NCI-H748 treated with DMSO at 0.1 percent for 48 hours (cell line): ENCODE measurements at places on chromosomes 5 and 9.
A peak's percentile ranks its signal among the peaks of the same experiment; 100 is the strongest.

- DNase-seq, result no peak
Observed at GRCh38 chr9:123353984-123354591, 1.9 kb upstream of the CRB2 start.

- DNase-seq, result no peak
Observed at GRCh38 chr5:33445798-33446197, 5.0 kb downstream of the TARS1 start.

GRCh38 chr5:149576021-149576420 is 5.3 kb upstream of the ARHGEF37 start:
- no peak for DNase-seq

GRCh38 chr9:95511952-95512708 is 4.6 kb downstream of the PTCH1 start:
- no peak for DNase-seq

- DNase-seq, result no peak
Observed at GRCh38 chr9:135520916-135521607, at the start of gene LCN1. Gene LCN1 (plus strand): TSS chr9:135521440. CDS start chr9:135521498, 58 bp downstream.

- no peak for DNase-seq
Observed at GRCh38 chr9:125529589-125530515, 177.2 kb downstream of the MAPKAP1 start.

GRCh38 chr5:112475747-112476365 is 56.8 kb upstream of the EPB41L4A start:
- DNase-seq, result no peak

DNA sequence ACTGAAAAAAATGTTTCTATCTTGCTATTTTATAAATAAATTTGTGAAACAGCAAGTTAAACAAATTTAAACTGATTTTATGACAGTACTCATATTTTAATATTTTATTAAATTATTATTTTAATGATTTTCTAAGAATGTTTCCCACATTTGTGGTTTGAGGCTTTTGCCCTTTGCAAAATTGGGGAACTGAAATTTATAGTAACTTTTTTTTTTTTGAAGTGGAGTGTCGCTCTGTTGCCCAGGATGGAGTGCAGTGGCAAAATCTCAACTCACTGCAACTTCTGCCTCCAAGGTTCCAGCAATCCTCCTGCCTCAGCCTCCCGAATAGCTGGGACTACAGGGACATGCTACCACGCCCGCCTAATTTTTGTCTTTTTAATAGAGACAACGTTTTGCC is 7.2 kb upstream of the ADGRV1 start:
- DNase-seq, result no peak

DNA sequence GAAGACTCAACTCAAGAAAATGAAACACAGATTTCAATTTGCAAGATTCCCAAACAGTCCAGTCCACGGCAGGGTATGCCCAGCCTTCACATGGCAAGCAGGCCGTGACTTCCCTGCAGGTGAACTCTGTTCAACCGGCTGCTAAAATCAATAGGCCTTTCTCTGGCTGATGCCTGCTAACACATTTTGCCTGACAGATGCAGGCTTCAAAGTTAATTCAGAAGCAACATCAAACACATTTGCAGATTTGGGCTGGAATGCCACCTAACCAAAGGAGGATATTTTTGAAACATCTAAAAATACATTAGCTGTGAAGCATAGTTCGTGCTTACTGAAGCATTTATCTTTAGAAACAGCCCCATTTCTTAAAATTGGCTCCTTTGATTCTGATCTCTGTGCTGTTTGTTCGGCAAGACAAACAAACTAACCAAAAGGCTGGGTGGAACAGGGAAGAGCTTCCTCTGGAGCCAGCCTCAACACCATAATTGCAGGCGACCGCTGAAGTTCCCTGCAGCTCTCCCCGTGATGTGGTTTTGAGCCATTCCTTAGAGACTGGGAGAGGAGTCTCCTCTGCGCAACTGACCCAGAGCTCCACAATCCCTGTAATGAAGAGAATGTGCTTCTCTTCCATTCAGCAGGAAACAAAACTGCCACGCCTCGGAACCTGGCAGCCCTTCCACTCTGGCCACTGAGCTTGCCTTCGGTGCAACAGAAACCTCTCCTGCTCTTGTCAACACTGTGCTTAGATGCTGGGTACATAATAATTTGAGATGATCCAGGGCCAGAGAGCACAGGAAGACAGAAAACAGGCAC is 126.5 kb downstream of the MYO10 start:
- DNase-seq, result no peak

GRCh38 chr5:36389245-36389644 is 87.5 kb upstream of the RANBP3L start:
- DNase-seq, result no peak

GRCh38 chr5:63439537-63439936 is 522.7 kb downstream of the HTR1A start:
- no peak for DNase-seq

DNA sequence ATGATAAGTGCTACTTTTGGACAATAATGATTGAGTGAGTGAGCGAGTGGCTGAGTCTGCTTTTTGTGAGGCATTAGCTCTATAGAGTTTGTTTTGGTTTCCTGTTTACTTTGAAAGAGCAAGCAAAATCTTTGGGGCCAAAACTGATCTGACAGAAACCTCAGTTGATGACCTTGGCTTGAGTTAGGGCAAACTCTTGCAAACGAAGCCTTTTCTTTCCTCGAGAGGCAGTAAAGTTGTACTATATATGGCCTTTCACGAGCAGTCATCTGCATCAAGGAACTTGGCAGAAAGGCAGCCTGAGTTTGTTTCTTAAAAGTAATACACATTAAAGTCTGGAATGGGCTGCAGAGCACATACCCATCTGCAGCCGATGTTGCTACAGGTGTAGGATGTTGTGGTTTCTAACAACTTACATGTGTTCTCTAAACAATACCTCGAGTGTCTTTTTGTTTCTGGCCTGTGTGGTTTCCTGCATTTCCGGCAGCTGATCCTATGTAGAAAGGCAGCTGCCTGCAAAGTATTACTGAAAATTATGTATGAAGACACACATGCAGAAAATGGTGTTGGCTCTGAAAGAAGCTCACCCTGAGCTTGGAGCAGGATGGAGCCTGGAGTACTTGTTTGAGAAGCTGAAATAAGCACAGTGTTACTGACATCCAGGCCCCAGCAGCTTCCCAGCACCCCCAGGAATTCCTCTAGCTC is 60.8 kb downstream of the FOXD1 start:
- no peak for DNase-seq

DNA sequence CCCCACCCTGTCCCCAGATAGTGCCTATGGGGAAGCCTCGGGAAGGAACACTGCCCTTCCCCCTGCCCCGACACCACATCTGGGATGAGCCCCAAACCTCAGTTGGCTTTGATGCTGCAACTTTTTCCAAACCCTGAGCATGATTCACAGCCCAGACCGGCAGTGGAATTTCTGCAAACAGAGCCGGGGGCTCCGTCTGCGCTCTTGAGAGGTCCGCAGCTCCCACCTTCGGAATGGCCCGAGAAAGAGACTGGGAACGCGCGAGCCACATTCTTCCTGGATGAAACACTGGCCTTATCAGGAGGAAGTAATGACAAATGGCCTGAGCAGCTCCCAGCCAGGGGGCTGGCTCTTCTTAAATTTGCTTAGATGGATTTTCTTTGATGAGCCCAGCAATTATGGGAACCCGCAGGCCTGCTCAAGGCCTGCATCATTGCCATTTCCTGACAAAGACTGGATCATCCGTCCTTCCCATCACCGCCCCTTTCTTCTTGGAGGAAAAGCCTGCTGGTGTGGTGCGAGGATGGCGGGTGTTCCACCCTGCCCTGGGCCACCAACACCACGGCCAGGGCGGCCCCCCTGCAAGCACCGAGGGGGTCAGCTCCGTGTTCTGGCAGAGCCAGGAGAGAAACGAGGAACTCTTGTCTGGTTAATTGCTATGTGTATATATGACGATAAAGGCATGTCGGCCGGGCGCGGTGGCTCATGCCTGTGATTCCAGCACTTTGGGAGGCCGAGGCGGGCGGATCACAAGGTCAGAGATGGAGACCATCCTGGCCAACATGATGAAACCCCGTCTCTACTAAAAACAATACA is 38.8 kb upstream of the COL5A1 start:
- DNase-seq, result no peak

GRCh38 chr5:174601946-174602345 is 122.4 kb upstream of the MSX2 start:
- DNase-seq, result no peak

- no peak for DNase-seq
Observed at GRCh38 chr5:6606884-6607558, 25.8 kb downstream of the NSUN2 start.

GRCh38 chr9:101587332-101588043 is 7.3 kb downstream of the PPP3R2 start:
- DNase-seq, result no peak

- peak; percentile 53 for DNase-seq
Observed at GRCh38 chr9:137300567-137301080, 1.4 kb downstream of the NRARP start.

GRCh38 chr9:16951502-16951901 is 81.0 kb upstream of the BNC2 start:
- DNase-seq, result no peak

- DNase-seq, result no peak
Observed at GRCh38 chr9:90839183-90839728, 37.6 kb downstream of the SYK start.

GRCh38 chr5:1946776-1947175 is 64.1 kb upstream of the IRX4 start:
- DNase-seq, result no peak

GRCh38 chr9:24487946-24488345 is 57.8 kb downstream of the IZUMO3 start:
- DNase-seq, result no peak
